ENCODE measurements at places on chromosomes 12 and 14.

DNA sequence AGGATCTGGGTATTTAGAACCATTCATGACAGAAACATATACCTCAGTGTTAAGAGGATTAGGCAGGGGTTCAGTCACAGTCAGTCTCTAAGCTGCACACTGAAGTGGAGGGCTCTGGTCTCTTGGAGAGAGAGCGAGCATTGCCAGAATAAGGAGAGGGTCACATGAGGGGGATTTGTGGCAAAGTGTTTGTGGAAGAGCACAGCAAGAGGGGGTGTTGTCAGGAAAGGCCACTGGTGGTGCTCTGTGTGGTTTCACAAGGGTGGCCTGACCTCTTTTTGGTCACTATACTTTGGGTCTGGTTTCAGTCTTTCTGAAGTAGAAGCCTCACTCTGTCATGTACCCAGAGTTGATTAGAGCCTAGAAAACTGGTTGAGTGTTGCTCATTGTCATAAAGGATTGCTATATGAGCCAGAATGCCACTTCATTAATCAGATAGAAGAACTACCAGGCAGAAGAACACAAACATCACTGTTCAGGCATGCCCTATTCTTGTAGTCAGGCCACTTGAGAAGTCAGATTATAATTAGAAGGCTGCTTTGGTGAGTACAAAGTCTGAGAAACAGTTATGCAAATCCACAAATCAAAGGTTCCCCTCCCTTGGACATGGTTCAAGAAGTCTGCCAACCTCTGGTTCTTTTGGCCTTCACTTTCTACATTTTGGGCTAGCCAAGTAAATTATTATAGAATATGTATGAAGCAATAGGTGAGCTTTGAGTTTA lies 8.4 kb downstream of the TMEM19 start:
- no peak for DNase-seq

- DNase-seq = no peak
Measured at GRCh38 chr14:103856105-103856504, 8.7 kb upstream of the PPP1R13B start.

DNA sequence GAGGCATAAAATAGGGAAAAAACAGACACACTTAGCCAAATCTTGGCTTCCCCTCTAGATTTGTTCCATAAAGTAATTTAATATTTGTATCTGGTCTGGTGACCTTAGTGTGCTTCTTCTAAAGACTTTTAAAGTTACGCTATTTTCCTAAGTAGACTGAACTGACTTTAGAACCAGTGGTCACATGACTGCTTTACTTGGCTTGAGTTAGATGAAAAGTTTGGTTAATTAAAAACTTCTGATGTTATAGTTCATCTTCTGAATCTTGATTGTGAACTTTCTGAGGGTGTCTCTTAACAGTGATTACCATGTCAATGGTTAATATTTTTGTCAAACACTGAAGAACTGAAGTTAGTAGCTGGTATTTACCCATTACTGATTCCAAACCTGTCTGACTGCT lies 2.6 kb downstream of the BBS10 start:
- DNase-seq = no peak

GRCh38 chr14:61219256-61219655 lies 61.9 kb downstream of the TMEM30B start:
- DNase-seq = no peak

DNA sequence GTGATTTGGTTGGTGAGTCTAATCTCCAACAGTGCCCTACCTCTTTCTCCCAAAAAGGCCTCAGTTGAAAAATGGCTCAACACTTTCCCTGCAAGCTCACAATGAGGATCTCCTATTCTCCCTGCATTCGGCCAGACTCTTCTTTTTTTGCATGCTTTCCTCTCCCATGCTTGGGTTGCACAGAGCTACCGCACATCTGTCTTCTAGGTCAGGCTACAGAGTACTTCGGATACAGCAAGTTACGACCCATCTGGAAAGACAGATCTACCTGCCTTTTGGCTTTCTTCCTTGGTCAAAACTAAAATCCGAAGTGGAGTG lies 305 bp upstream of the SLC16A7 start:
- DNase-seq = no peak

DNA sequence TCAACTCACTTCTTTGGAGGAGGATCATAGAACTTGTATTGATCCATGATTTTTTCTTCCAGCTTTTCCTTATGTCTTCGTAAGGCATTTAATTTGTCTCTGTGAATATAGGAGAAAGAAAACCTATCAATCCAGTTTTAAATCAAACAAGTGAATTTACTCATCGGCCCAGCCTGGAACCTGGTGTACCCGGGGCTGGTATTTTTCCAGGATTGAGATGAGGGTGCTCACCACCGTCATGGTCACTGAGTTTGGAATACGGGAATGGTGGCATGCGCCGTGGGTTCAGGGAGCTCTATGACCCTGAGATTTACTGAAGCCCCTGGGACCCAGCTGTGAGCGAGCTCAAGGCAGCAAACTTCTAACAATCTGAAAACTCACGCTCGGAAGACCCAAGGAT lies 46.5 kb upstream of the GPR68 start:
- DNase-seq = no peak

- peak; percentile 73 for DNase-seq
Measured at GRCh38 chr12:51531978-51532497, 59.0 kb upstream of the SCN8A start.

GRCh38 chr14:22878271-22879246 lies 4.5 kb upstream of the REM2 start:
- DNase-seq = no peak

DNA sequence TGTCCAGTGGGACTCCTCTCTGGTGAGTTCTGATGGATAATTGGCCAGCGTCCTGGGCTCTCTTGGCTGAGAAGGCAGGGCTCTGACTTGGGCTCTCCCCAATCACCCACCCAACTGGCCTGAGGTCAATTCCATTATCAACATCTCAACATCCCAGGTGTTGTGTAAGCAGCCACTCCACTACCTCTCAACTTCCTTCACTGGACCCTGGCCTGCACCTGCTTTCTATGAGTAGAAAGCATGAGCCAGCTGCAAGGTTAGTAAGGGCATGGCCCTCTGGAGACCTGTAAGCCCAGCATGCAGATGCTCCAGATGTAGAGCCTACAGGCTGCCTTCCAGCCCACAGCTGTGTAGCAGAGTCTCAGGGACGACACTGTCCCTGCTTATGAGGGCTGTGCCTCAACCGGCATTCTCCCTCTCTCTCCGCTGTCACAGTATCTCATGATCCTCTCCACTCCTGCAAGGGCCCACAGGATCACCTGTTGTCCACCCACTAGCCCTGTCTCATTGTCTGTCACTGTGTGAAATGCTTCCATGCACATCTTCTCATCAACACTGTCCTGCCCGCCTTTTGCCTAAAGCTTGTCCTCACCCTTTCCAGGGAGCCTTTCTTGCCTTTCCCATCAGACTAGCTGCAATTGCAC lies 5.4 kb upstream of the KRT81 start:
- DNase-seq = no peak

DNA sequence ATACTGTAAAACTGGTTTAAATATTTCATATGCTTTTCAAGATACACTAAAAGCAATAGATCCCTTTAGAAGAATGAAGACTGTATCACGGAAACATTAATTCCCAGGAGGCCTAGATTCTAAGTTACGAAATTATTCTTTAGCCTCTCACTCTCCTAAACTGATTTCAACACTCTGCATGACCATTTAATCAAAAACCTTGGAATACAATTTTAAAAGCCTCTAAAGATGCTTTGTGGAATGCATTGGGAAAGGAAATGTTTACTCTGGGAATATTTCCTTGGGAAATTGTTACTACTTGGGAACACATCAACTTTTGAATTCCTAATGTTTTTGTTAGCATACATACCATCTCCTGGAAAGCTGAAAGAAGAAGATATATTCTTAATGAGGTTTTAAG lies 255.7 kb upstream of the FAR2 start:
- DNase-seq = no peak

- no peak for DNase-seq
Measured at GRCh38 chr12:45779936-45780335, 50.4 kb downstream of the ARID2 start.

GRCh38 chr14:53055003-53055402 lies 98.1 kb downstream of the DDHD1 start:
- no peak for DNase-seq

DNA sequence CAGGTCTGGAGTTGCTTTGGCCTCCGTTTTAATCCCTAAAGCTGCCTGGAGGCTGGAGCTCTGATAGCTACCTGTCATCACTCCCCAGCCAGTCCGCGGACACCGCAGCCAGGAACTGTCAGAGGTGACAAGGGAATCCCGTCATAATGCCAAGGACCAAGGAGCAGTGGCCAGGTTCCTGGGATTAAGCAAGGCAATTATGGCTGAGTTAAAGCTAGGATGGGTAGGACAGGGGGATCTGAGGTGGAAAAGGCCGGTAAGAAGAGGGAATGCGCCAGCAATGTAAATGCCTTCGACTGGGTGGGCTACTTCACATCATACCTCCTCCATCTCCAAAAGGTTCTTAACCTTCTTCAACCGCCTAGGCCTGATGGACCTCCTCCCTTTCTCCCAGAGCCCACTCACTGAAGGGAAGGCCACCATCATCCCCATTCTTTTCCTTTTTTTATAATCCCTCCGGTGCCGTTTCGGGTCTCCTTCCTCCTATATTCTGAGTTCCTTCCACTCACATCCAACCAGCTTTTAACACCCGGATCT lies 1.9 kb downstream of the PPP1R3E start:
- no peak for DNase-seq

- DNase-seq = no peak
Measured at GRCh38 chr12:128259556-128260070, 7.4 kb upstream of the TMEM132C start.

GRCh38 chr12:122635471-122635870 lies 67.7 kb downstream of the HCAR2 start:
- DNase-seq = no peak

GRCh38 chr14:44339231-44339630 lies 167.9 kb downstream of the FSCB start:
- DNase-seq = no peak

DNA sequence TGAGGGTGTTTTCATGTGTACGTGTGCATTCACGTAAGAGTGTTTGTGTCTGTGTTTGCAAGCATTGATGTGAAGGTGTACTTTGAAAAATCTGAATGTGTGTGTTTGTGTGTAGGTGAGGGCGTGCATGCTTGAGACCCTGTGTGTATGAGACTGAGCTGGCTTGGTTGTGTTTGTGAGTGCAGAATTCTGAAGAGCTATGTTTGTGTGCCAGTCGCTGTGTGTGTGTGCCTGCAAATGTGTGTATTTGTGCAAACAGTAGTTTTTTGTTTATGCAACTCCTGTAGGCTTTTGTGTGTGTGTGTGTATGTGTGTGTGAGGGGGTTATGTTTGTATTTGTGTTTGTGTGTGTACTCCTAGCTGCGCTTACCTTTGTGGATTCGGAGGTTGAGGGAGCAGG lies 1.7 kb upstream of the LHX5 start:
- DNase-seq = no peak

GRCh38 chr14:50031602-50032313 lies 84.6 kb downstream of the VCPKMT start:
- DNase-seq = no peak

DNA sequence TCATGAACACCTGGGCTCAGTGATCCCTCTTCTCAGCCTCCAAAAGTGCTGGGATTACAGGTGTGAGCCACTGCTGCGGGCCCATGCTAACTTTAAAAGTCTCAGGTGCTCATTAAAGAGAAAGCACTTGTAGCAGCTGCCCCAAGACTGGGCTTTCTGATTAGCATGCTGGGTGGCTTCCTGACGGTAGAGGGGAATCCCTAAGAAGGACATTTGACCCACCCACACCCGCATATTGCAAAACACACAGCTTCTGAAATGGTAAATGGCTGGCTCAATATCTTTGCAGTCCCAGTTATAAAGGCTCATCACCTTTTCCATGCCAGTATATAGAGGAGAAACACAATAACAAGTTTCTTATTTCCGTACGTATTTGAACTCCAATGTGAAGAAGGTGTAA lies 19.3 kb upstream of the BICD1 start:
- DNase-seq = no peak

GRCh38 chr12:88918161-88918560 lies 337.9 kb upstream of the KITLG start:
- no peak for DNase-seq

GRCh38 chr14:60116181-60116580 lies 24.5 kb downstream of the PCNX4 start:
- DNase-seq = no peak

DNA sequence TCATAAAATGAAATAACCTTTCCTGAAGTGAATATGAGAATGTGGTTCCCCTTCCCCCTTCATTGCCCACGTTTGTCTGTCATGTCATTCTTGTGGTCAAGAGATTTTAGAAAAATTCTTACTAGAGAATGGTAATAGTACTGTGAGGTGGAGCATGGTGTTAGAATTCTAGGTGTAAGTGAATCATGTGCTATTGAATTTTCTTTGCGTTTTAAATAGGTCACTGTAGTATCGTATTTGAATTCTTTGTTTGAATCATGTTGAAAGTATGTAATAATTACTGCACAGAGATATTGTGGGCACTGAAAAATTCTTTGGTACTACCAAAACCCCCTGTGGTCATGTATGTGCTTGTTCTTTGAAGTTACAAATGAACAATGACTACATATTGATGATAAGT lies 49.9 kb downstream of the FUT8 start:
- DNase-seq = no peak

DNA sequence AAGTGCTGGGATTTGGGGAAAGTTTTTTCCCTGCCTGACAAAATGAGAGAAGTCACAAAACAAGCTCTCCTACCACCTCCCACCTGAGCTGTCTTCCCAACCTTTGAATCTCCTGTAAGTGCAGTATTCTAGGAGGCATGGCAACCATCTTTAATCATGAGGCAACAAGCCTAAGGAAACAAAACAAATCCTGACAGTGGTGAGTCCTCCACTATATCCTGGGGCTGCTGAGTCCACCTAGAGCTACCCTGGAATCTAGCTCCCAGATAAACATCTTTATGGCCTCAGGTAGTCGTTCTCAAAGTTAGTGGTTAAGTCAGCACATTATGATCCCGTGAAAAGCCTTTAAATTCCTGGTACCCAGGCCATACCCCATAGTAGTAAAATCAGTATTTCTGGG lies 22.3 kb upstream of the ACTN1 start:
- no peak for DNase-seq

- no peak for DNase-seq
Measured at GRCh38 chr14:24070285-24071143, 848 bp upstream of the CPNE6 start.

GRCh38 chr12:4148418-4149056 lies 125.0 kb upstream of the CCND2 start:
- no peak for DNase-seq

GRCh38 chr14:49999146-49999761 lies 106.4 kb downstream of the ARF6 start:
- peak; percentile 33 for DNase-seq

- no peak for DNase-seq
Measured at GRCh38 chr12:93888964-93889363, 211.8 kb downstream of the CRADD start.

- DNase-seq = no peak
Measured at GRCh38 chr12:39611818-39612217, 7.8 kb downstream of the ABCD2 start.

- peak; percentile 50 for DNase-seq
Measured at GRCh38 chr14:102774391-102775153, 2.7 kb upstream of the TRAF3 start.

GRCh38 chr14:49303946-49304516 lies 282.1 kb downstream of the RPS29 start:
- no peak for DNase-seq

- no peak for DNase-seq
Measured at GRCh38 chr12:121996050-121996944, 25.4 kb upstream of the BCL7A start.

GRCh38 chr12:46671102-46671501 lies 154.7 kb downstream of the SLC38A4 start:
- DNase-seq = no peak

All from activated naive CD4-positive, alpha-beta T cell treated with anti-CD3 and anti-CD28 coated beads, Interleukin-2, amount 50 U/mL, for 16 hours (primary cell).